Stimulated activated CD8-positive, alpha-beta memory T cell treated with anti-CD3 and anti-CD28 coated beads, Interleukin-4, amount 100 ng/mL, for 4 hours (primary cell): ENCODE measurements at places on chromosomes 12 and 14.

- DNase-seq = no peak
These were observed 81.5 kb downstream of the RFLNA start for GRCh38 chr12:124376435-124376834.

DNA sequence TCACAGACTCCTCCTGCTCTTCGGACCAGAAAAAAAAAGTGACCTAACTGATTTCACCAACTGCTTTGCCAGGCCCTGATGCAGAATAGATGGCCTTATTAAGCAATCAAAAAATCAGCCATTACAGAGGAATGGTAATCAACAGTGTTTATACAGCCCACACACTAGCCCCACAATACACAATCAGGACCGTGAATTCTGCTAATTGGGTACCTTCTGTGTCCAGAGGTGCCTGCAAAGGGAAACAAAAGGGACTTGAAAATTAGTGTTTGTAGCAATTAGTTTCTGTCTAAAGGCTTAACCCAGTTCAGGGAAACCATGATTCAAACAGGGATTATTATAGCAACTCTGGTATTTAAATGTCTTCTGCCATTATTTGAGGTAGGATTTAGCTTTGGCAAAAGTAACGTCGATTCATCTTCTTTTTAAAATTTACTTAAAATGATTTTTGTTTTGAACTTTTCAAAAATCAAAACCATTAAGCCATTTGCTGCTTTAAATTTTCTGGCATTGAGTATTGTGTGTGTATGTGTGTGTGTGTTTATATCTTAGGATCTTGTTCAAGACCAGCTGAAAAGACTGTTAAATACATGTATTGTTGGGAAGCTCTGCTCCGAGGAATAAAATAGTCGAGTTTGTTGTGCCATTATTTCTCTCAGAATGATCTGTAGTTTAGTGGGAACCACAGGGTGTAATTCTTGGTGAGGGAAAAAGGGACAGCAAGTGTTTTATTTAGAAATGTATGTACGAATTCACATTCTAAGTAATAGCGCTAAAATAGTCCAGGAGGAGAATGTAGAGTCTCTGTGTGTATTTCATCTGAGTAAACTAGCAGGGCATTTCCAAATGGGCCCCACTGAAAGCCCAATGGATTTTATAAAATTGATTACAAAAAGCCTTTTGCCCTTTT, 156.1 kb downstream of the PTCSC3 start:
- no peak for DNase-seq

- DNase-seq = no peak
These were observed 13.0 kb downstream of the ERG28 start for GRCh38 chr14:75647640-75648039.

DNA sequence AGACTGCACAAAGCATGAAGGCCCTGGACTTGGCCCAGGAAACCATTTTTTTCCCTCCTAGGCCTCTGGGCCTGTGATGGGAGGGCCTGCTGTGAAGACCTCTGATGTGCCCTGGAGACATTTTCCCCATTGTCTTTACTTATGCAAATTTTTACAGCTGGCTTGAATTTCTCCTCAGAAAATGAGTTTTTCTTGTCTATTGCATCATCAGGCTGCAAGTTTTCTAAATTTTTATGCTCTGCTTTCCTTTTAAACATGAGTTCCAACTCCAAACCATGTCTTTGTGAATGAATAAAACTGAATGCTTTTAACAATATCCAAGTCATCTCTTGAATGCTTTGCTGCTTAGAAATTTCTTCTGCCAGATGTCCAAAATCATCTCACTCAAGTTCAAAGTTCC, 43.7 kb upstream of the TRHDE start:
- DNase-seq = no peak

- DNase-seq = no peak
These were observed 37.9 kb downstream of the AKAP6 start for GRCh38 chr14:32366986-32367385.

GRCh38 chr12:15356951-15357364, 34.6 kb downstream of the PTPRO start:
- DNase-seq = no peak

GRCh38 chr14:34843011-34843554, 32.1 kb downstream of the BAZ1A start:
- DNase-seq = no peak

GRCh38 chr12:101076921-101077320, 133.1 kb downstream of the SLC5A8 start:
- no peak for DNase-seq

GRCh38 chr12:29164477-29165393, 15.7 kb downstream of the FAR2 start:
- no peak for DNase-seq

DNA sequence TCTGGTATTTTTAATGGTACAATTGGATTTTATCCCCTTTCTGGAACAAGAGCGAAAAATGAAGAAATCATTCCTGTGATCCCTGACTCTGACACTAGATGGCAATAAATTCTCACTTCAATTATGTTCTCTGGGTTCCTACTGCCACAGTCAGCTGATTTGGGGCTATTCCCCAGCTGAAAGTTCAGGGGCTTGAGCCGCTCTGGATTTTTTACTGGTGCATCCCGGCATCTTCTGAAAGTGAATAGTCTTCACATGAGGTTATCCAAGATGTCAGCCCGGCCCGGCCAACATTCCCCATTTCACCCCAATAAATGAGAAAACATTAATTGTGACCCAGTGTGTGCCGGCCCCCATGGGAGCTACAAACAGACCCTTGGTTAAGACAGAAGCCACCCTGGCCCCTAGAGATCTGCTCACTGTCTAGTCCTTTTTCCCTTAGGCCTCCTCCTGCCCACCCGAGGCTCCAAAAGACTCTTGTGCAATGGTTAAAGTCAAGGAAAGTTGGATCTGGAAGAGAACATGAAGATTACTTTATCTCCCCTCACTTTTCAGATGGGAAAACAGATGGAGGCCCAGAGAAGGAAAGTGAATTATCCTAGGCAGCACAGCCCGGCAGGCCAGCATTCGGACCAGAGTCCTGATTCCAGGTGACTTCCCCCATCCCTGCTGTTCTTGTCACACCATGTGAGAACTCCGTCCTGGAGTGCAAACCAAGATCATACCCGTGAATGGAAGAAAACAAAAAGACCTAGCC, 20.8 kb downstream of the CKAP4 start:
- no peak for DNase-seq

- no peak for DNase-seq
These were observed 399.4 kb downstream of the C12orf75 start for GRCh38 chr12:105729926-105730325.

- no peak for DNase-seq
These were observed 21.8 kb downstream of the VDR start for GRCh38 chr12:47882781-47883546.

DNA sequence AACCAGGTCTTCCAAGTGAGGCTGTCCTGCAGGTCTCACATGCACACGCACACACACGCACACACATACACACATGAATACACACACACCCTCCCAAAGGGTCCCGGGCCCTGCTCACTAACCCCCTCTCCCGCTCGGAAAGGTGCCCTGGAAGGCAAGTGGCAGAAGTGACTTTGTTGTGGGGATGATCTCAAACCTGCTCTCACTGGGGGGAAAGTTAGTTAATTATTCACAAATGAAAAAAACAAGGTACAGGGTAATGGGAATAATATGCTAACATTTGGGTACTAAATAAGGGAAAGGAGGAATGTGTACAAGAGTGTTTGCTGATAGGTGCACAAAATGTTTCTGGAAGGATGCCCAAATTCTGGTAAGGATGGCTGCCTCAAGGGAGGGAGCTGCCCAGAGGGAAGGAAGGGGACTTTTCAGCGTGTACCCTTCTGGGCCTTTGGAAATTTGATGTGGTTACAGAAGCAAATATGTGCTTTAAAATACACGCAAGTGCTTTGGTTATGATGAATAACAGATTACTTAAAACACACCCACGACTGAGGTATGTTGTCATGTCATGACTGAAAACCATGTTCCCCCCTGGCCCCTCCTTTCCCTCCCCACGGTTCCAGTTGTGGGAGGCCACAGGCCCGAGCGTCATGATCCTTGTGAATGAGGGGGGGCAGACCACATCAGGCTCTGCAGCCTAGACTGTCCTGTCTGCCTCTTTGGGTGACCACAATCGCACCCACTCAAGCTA, 43.3 kb upstream of the PLEKHG6 start:
- DNase-seq = no peak

- no peak for DNase-seq
These were observed 68.5 kb downstream of the DAO start for GRCh38 chr12:108948367-108948766.

- DNase-seq = no peak
These were observed 23.1 kb upstream of the STRAP start for GRCh38 chr12:15859116-15859515.

DNA sequence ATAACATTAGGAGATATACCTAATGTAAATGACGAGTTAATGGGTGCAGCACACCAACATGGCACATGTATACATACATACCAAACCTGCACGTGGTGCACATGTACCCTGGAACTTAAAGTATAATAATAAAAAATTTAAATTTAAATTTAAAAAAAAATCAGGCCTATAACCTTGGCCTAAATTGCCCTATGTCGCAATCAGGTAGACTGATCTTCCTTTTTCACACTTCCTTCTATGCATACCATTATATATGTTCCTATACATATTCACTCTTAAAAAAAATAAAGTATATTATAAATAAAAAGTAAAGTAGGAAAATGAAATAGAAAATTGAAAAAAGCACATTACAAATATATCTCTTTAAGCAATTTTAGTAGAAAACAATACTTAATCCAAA, 117.7 kb upstream of the GARIN2 start:
- no peak for DNase-seq

DNA sequence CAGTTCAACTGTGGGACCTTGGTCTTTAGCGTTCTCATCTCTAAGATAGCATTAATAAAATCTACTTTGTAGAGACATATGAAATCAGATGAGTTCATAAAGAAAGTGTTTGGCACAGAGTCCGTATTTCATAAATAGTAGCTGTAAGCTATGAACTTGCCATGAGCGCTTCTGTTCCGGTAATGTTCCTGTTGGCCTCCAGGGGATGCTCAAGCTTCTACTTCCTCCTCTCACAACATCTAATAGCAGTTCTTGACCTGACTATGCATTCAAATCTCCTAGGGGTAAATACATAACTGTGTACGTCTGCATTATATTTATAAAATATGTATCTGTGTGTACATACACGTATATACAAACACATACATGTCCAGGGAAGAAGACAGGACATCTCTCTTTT, 288.2 kb upstream of the TMPO start:
- no peak for DNase-seq

GRCh38 chr12:19517583-19517982, 78.3 kb downstream of the AEBP2 start:
- DNase-seq = no peak

GRCh38 chr12:114895081-114895480, 211.1 kb upstream of the TBX3 start:
- DNase-seq = no peak

GRCh38 chr14:85537526-85537925, 7.6 kb downstream of the FLRT2 start:
- DNase-seq = no peak

DNA sequence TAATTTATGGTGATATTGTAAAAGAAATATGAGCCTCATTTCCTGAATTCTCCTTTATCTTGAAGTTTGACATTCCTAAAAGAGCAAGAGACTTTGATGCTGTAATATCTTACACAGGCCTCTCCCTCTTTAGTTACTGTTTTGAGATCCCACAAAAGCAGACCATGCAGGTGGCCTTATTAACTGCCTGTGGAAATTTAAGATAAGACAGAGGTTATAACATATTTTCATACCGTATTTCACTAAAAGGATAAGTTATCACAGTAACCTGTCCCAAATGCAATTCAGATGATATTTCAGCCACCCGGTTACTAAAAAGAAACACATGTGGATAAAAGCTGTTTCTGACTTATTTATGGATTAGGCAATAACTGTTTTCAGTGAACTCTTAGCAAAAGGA, 150.1 kb downstream of the NAV3 start:
- DNase-seq = no peak

DNA sequence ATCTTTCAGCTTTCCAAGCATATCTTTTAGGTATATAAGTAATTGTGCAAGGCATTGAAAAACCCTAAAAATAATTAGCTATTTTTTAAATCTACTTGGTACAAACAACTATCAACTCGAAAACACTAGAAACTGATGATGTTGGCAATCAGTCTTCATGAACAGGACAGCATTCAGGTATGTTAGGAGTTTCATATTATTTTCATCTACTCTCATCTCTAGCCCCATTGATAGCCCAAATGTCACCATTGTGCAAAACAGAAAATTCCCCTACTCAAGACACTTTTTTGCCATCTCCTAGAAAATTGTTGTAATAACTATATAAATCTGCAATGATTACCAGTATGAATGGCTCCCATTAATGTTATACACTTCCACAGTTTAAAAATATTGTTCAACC, 144.5 kb upstream of the KRAS start:
- DNase-seq = no peak

GRCh38 chr12:29211696-29212095, 62.6 kb downstream of the FAR2 start:
- no peak for DNase-seq

DNA sequence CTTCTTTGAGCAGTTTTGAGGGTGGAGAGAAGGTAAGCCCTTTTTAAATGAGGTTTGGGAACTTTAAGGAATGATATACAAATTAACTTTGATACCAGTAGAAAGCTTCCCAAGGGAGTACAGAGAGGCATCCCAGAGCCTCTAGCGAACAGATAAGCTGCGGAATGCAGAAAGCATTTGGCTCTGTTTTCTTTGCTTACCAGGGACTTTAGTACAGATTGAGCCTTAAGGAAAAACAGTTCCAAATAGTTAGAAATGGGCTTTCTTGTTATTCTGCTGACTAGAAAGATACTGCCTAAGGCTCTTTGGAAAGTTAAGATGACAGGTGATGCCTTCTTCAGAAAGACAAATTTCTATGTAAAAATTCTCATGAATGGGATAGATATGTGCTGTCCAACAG, 261.7 kb upstream of the FOXN3 start:
- DNase-seq = no peak

DNA sequence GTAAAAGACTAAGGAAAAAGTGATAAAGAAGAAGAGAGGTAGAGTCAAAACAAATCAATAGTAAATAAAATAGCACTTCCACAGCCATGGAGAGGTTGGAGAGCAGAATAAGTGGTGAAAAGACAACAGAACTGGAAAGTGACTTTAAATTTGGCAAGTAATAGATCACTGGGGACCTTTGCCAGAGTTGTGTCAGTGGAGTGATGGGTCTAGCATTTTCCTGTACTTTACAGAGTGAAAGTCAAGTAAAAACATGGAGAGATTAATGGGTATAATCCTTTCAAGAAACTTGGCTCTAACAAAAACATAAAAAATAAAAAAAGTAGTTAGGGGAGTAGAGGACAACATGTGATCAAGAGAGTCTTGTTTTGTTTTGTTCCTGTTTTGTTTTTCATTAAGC, 502.2 kb upstream of the RPL10L start:
- no peak for DNase-seq

GRCh38 chr14:50311972-50312733, at the start of the genes DMAC2L and L2HGDH:
Gene DMAC2L, plus strand, starts transcription at chr14:50312324. Its CDS starts 9,164 bp downstream, at chr14:50321488.
Gene L2HGDH, minus strand, starts transcription at chr14:50312229. Its CDS starts 79 bp downstream, at chr14:50312150.
- DNase-seq = peak; percentile 74

GRCh38 chr14:24071836-24072430, 571 bp downstream of the CPNE6 start:
- DNase-seq = no peak

DNA sequence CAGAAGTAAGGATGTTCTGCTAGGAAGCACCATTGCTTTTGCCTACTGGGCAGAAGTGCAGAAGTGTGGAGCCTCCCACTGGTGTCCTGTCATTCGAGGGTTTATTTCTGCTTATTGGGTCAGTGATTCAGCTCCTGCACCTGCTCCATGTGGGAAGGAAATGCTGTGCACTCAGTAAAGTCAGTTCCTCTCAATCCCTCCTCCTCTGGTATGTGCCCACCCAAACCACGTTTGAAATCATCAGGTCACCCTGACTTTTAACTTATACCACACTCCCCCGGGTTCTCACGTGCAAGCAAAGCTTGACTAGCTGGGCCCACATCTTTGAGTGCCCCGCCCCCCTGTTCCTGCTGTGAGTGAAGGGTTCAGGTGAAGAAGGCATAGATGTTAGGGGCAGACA, 223.7 kb downstream of the CHST11 start:
- no peak for DNase-seq
